Fibroblast of skin of scalp (primary cell): ENCODE measurements at places on chromosomes 16 and 17.

GRCh38 chr16:78310990-78311561 is 211.6 kb downstream of the WWOX start:
- DNase-seq, result peak; percentile 14

DNA sequence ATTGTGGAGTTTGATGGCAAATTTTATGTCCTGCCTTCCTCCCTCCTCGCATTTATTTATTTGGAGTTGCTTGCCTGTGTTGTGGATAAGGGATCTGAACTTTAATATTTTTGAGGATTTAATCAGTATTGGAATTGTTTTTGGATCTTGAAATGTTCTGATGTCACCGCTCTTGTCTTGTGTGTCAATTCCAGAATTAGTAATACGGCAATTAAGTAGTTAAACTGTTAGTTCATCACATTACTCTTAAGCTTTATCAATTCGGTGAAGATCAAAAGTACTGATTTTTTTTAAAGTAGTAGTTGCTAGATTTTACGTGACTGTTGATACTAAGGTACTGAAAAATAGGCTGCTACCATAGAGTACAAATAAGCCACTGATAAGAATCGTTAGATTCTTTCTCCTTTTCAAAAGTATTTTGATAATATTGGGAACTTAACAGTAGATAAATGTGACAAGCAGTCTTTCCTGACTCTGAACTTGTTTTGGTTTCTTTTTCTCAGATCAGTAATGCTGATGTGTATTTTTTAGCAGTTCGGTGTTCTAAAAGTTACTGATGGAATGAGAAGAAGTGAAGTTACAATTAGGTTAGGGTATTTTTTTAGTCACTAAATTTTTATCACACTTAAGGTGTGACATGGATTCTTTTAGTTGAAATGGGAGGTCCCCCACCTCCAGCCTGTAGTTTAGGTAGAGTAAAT is 2.0 kb downstream of the RBBP6 start:
- DNase-seq, result no peak

GRCh38 chr16:26493751-26494150 is 573.0 kb upstream of the C16orf82 start:
- DNase-seq, result no peak

- no peak for DNase-seq
These were observed 132.0 kb downstream of the COPRS start for GRCh38 chr17:31726980-31727427.

DNA sequence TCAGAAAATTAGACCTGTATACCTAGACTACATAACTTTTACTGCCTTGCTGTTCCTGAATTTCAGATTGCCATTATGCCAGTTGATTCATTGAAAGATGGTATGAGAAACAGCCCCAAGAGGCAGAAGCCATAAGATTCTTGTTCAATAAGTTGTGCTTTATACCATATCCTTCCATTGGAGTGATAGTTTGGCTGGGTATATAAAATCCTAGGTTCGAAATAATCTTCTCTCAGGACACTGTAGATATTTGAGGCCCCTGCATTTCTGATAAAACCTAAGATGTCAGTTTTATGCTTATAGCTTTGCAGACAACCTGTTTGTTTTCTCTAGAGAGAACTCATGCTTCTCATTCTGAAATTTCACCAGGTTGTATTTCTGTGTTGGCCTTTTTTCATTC is 9.6 kb upstream of the SDK2 start:
- DNase-seq, result no peak

GRCh38 chr17:40540448-40540847 is 24.8 kb downstream of the CCR7 start:
- DNase-seq, result no peak

DNA sequence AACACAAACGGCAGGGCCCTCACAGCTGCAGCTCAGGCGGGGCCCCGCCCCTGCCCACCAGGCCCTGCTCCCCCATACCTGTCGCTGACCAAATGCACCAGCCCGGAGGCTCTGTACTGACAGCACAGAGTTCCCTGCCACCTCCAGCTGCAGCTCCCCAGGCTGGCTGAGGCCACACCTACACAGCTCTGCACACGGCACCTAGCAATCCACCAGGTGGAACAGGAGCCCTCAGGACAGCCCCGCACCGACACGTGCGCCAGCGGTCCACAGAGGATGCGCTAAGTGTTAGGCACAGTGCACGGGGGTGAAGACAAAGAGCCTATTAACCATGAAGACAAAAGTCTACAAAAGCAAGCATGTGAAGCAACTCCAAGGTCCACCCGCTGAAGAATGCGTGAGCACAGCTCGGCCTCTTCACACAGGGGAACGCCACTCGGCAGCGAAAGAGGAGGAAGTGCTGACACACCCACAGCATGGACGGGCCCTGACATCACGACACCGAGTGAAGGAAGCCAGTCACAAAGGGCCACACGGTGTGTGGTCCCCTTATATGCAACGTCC is 5.4 kb downstream of the ZCCHC14 start:
- DNase-seq, result no peak

DNA sequence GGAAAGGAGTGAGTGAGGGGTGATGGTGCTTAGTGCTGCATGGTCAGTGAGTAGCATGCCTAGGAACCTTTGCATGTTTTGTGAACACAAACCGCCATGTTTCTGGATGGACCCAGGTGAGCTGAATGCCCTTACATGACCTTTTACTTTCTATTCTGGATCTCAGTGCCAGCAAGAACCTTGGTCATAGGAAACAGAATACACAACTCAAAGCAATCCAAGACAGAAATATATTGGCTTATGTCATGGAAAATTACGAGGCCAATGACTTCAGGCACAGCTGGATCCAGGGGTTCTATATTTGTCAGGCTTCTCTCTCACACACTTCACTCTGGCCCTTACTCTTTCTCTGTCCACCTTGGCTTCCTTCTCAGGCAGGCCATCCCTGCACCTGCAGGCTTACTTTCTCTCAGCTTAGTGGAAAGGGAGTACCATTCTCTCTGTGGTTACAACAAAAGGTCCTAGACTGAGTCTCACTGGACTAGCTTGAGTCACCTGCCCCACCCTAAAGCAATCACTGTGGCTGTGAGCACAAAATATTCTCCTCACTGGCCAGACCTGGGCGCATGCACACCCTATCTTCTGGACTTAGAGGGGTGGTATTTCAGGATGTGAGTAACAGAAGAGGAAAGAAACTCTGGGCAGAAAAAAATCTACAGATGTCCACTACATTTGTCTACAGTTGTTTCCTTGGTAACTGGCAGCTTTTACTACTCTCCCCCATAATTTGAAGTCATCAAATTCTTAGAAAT is 20.4 kb upstream of the CPNE2 start:
- peak; percentile 20 for DNase-seq

- no peak for DNase-seq
These were observed 37.9 kb downstream of the HS3ST3A1 start for GRCh38 chr17:13563866-13564265.

DNA sequence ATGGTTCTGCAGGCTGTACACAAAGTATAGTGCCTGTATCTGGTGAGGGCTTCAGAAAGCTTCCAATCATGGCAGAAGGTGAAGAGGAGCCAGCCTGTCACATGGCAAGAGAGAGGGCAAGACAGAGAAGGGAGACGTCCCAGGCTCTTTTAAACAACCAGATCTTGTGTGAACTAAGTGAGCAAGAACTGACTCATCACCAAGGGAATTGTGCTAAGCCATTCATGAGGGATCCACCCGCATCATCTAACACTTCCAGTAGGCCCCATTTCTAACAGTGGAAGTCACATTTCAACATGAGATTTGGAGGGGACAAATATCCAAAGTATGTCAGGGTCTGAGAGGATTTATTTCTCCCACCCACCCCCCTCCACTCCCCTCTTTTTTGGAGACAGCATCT is 56.2 kb upstream of the ELAC2 start:
- DNase-seq, result peak; percentile 87

DNA sequence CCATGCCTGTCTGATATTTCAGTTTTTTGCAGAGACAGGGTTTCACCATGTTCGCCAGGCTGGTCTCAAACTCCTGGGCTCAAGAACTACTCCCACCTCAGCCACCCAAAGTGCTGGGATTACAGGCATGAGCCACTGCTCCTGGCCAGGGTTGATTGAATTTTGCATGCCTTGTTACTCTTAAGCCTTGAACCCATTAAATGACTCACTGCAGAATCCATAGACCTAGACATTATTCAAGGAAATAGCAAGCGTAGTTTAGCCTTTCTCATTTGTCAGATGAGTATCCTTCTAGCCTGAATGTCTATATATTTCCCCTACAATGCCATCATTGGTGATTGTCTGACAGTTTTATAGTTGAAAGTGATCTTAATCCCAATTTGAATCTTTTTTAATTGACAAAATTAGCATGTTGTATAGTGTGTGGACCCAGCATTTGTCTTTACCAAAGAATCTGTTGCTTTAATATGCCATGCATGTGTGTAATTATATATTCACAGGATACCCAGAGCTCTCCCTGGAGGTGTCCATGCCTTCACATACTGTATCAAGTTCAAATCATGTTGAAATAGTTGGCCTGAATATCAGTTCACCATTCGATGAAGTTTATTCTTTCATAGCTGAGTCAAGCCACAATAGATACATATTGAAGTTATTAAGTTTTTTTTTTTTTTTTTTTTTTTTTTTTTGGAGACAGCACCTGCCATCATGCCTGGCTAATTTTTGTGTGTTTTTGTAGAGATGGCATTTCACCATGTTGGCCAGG is 321.0 kb downstream of the CPPED1 start:
- no peak for DNase-seq

DNA sequence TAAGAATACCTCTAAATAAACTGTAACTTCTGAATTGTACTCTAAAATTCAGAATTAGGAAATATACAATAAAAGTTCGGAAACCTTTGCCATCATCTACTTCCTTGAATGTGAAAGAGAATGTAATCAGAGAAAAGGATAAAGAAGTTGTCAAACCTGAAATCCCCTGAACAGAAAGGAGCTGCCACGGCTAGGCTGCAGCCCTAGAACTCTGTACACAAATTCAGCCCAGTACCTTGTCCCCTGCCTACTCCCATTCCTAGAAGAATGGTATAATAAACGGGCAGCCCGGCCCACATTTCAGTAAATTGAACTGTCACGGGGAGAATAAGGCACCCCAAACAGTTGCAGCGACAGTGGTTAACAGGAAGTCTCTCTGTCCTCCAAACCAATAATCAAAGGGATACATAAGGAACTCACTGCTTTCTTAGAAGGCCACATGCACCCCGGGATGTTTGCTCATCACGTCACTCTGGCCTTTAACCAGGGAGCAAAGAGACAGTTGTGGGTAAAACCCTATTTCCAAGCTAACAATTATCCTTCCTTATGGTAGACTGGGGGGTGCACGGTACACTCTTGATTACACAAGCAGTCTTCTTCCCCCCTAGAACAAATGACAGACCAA is 24.3 kb upstream of the RFFL start:
- DNase-seq, result peak; percentile 9

DNA sequence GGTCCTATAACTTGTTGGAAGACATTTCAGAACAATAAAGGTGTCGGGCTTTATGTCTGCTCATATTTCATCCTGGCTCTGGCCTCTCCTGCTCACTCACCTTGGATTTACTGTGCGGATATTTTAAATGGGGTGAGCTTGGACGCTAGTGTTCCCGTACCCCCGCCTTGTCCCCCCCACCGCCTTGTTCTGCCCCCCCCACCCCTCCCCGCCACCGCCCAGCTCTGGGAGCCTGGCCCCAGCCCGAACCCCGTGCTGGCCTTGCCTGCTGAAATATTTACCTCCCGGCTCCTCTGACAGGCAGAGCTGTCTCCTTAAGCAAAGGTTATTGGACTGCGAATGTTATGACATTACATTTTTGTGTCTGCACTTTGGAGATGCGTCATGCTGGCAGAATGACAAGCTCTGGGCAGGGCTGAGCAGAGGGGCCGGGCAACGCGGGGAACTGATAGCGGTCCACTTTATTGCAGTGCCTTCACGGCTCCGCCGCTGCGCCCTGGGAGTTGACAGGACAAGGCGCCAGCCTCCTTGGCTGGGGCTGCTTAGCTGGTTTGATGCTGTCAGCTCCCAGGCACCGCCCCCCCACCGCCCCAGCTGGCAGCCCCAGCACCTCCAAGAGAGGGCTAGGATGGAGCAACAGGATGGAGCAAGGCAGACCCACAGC is 222.5 kb upstream of the GSE1 start:
- peak; percentile 86 for DNase-seq
